ENCODE measurements at places on chromosomes 3 and 15. TPM values are rescaled to one million over a fixed set of nuclear protein-coding genes. Genes with fewer than 3 reads are reported as not detected.

DNA sequence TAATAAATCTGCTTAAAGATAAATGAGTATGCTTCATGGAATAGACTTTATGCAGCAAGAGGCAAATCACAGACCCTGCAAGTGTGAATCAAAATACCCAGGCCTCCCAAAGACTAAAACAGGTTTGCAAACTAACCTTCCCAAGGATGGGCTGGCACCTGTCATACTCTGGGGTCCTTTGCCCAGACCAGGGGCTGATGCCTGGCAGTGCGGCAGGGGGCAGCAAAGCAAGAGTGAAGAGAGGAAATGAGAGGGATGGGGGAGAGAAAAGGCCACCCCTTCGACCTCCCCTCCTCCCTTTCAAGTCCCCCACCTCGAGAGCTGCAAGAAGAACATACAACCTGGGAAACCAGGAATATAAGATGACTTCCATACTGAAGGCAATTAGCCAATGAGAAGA lies 31.8 kb downstream of the XXYLT1 start:
- no peaks in the 10 kb centered on the region for H3K4me1 ChIP-seq
- no peaks in the 10 kb centered on the region for H3K27me3 ChIP-seq
- H3K4me3 ChIP-seq: no peak overlapping the region
- peaks cover 6% of the 10 kb centered on the region for H3K36me3 ChIP-seq
- DNase-seq: no peak
- H3K27ac ChIP-seq: no peak overlapping the region

The GUCA1C gene
- not detected for total RNA-seq

DNA sequence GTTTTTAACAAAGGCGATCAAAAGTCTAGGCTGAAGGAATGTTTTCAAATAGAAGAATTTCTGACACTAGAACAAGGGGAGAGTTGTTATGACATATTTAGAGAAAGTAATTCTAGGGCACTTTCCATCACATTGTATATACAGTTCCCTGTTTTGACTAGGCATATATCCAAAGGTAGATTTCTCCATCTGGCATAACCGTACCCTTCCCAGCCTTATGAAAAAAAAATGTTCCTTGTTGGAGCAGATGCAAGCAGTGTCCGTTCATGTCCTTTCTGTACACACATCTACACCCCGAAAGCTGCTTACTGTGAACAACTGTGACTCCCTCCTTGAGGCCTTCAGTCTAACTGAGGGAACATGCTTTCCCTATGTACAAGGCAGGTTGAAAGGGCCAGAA lies 271.7 kb upstream of the GBE1 start:
- H3K27me3 ChIP-seq: no peaks in the 10 kb centered on the region
- H3K4me3 ChIP-seq: no peak overlapping the region
- no peaks in the 10 kb centered on the region for H3K36me3 ChIP-seq
- DNase-seq: no peak

The XXYLT1 gene
- 1.8 TPM for total RNA-seq

The SYNPR gene
- total RNA-seq: not detected

Data from activated naive CD4-positive, alpha-beta T cell treated with anti-CD3 and anti-CD28 coated beads for 36 hours (primary cell).